ENCODE measurements at places on chromosomes 11 and 22.

- H3K4me3 ChIP-seq, result no peak overlapping the region
- no peaks in the 10 kb centered on the region for H3K27me3 ChIP-seq
- H3K36me3 ChIP-seq, result no peaks in the 10 kb centered on the region
- DNase-seq, result no peak
Observed at GRCh38 chr11:127017482-127017881, 16.9 kb upstream of the KIRREL3 start.

- no peaks in the 10 kb centered on the region for H3K4me1 ChIP-seq
- H3K27ac ChIP-seq, result peak overlapping the region; percentile 43
- H3K4me3 ChIP-seq, result no peak overlapping the region
Observed at GRCh38 chr11:29119707-29120618, 896.9 kb downstream of the KCNA4 start.

- H3K4me3 ChIP-seq, result no peak overlapping the region
- DNase-seq, result peak; percentile 66
- no peaks in the 10 kb centered on the region for H3K36me3 ChIP-seq
- H3K27me3 ChIP-seq, result no peaks in the 10 kb centered on the region
- H3K4me1 ChIP-seq, result no peaks in the 10 kb centered on the region
- H3K27ac ChIP-seq, result no peak overlapping the region
Observed at GRCh38 chr11:1401656-1402221, 12.0 kb downstream of the BRSK2 start.

- no peak for DNase-seq
- no peaks in the 10 kb centered on the region for H3K36me3 ChIP-seq
- no peak overlapping the region for H3K4me3 ChIP-seq
- H3K4me1 ChIP-seq, result no peaks in the 10 kb centered on the region
Observed at GRCh38 chr11:104618954-104619353, 279.3 kb downstream of the CASP12 start.

DNA sequence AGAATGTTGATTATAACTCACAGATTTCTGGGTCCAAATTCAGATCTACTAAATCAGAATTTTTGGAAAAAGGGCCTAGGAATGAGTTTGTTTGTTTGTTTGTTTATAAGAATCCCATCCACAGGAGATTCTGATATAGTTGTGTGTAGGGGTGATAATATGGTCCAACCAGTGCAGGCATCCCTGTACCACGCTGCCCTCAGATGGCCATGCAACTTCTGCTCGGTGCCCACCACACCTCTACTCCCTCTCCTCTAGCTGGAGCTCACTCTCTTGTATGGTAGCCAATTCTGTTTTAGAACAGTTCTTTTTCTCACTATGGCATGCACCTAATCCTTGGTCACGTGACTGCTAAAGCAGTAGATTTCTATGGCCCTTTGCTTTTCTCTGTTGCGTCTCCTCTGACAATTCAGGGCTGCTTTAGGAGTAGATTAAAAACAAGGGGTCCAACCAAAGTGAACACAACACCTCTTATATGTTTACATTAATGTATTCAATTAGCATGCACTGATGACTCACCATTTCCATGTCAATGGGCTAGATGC, 103.3 kb upstream of the KCNA4 start:
- no peak for DNase-seq
- H3K4me3 ChIP-seq, result no peak overlapping the region
- H3K27me3 ChIP-seq, result no peaks in the 10 kb centered on the region

DNA sequence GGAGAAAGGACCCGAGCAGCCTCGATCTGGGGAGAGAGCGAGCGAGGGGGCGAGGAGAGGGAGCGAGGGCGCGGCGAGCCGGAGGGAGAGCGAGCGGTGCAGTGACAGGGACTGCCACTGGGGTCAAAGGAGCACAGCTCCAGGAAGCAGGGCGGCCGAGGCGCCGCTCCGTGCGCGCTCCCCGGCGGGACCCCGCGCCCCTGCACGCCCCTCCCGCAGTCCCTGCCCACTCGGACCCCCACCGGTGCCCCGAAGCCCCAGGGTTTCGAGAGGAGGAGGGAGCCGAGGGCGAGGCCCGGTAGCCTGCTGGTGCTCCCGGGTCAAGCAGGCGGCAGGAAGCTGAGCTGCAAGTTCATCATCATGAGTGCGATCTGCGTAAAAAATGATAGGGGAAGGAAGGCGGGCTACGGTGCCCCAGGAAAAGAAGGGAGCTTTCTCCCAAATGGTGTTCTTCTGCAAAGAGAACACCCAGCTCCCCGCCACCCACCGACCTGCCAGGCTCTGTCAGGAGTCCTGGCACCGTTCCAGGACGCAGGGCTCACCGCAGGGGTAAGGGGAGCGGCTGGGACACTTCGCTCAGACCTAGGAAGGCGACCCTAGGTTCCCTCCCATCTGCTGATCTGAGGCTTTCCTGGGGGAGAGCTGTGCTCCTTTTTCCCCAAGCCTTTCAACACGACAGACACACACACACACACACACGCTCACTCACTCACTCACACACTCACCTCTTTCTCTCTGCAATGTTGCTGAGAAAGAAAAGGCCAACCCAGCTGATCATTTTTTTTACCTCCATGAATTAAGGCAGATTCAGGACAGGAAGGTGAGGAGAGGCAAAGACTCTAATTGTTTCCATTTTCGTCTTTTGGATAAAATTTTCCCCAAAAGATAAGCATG, at the start of gene MPPED2:
Gene MPPED2 (minus strand): TSS at position 103 of the 894 bp plus-strand sequence. CDS start 5,980 bp downstream, outside the sequence.
- peaks cover 16% of the 10 kb centered on the region for H3K27me3 ChIP-seq
- H3K36me3 ChIP-seq, result no peaks in the 10 kb centered on the region
- peaks cover 3% of the 10 kb centered on the region for H3K4me1 ChIP-seq
- peak within 1 kb of the TSS; percentile 6 for H3K27ac ChIP-seq

All from colonic mucosa (tissue), 4 donors.